ENCODE measurements at places on chromosomes 1 and 21. TPM values are rescaled to one million over a fixed set of nuclear protein-coding genes. Genes with fewer than 3 reads are reported as not detected.
A peak's percentile ranks its signal among the peaks of the same experiment; 100 is the strongest.

The CCDC27 gene
- total RNA-seq = not detected

The LIN28A gene
- not detected for total RNA-seq

DNA sequence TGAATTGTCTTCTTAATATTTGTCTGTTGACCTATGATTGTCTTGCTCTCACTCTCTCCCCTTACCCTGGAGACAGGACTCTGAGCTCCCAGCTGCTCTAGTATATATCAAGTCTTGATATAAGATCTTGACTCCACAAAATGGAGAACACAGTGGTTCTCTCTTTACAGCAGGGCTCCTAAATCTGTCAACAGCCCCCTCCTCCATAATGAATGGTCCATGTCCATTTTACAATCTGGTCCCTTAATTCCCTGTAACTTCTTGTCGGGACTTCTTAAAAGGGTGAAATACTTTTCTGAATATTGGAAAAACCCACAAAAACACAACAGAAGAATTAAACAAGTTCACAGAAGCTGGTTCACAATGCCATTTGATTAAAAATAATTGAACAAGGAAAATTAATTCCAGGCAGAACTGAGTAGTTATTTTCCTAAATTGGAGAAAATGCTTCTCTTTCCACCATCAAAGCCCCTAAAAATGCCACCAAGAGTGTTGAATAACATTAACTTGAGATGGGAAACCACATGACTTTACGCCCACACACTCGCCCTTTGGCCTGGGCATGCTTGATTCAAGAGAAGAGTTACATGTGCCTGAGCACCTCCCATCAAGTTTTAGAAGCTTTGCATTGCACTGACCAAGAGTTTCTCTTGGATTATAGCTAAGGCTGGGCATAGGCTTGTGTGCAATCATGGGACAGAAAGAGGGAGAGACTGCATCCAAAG lies 109.8 kb downstream of the TOMM20 start:
- H3K4me1 ChIP-seq = no peaks in the 10 kb centered on the region
- H3K36me3 ChIP-seq = no peaks in the 10 kb centered on the region
- no peak for DNase-seq
- no peaks in the 10 kb centered on the region for H3K27me3 ChIP-seq
- H3K27ac ChIP-seq = peak overlapping the region; percentile 43
- no peak overlapping the region for H3K4me3 ChIP-seq

DNA sequence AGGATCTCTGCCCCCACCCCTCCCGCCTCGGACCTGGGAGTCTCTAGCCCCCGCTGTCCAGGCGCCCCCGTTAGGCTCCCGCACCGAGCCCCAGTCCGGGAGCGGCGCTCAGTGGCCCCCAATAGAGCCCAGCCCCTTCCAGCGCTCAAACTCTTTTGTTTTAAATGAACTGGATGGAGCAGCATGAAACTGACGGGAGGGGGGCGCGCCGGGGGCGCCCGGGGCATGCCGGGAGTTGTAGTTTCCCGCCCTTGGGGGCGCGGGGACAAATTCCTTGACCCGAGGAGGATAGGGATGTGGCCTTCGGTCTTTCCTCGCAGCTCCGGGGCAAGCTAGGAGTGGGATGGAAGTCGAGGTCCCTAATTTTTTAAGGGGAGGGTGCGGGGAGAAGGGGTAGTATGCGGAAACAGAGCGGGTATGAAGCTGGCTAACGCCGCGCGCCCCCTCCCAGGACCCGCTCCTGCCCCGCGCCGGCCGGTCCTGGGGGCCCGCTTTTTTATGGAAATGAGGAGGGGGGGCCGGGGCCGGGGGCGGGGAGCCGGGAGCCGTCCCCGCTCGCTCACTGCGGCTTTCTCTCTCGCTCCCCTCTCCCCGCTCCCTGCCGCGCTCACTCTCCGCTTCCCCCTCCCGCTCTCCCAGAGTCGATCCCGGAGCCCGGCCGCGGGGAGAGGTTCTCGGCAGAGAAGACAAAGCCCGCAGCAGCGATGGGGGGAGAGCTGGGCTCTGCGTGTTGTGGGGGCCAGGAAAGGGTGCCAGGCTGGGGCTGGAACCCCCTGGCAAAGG lies at the start of gene MEX3A:
Gene MEX3A (minus strand): TSS at position 157 of the 783 bp plus-strand sequence. CDS start 467 bp downstream, outside the sequence.
- no peaks in the 10 kb centered on the region for H3K27me3 ChIP-seq
- H3K27ac ChIP-seq = peak within 1 kb of the TSS; percentile 79
- H3K36me3 ChIP-seq = no peaks in the 10 kb centered on the region
- peaks cover 5% of the 10 kb centered on the region for H3K4me1 ChIP-seq
- H3K4me3 ChIP-seq = peak within 1 kb of the TSS; percentile 95
- DNase-seq = peak; percentile 68

GRCh38 chr1:180235502-180236239 lies 5.6 kb downstream of the LHX4 start:
- no peaks in the 10 kb centered on the region for H3K36me3 ChIP-seq

The CFHR3 gene
- not detected for total RNA-seq

DNA sequence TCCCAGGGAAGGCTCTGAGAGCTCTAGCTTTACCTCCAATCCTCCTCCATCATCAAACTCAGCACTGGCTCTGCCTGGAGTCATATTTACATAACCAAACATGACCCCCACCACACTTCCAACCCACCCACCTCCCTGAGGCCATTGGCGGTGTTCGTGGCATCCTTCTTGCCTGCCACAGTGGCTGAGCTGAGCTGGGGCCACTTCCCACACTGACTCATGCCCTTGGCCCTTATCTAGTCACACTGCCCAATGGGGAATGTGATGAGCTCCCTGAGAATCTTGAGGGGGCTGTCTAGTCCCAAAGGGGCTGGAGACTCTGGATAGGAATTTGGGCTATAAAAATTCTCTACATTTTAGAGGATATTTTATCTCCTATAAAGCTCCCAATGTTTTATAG lies 230.9 kb upstream of the IRF2BP2 start:
- no peaks in the 10 kb centered on the region for H3K4me1 ChIP-seq
- no peak for DNase-seq
- H3K4me3 ChIP-seq = no peak overlapping the region
- H3K27me3 ChIP-seq = no peaks in the 10 kb centered on the region
- H3K27ac ChIP-seq = no peak overlapping the region

- no peaks in the 10 kb centered on the region for H3K27me3 ChIP-seq
- no peaks in the 10 kb centered on the region for H3K4me1 ChIP-seq
- H3K36me3 ChIP-seq = no peaks in the 10 kb centered on the region
- no peak overlapping the region for H3K4me3 ChIP-seq
- peak; percentile 60 for DNase-seq
These were observed 25.6 kb upstream of the JUN start for GRCh38 chr1:58809325-58810010.

The C1QTNF12 gene
- total RNA-seq = 2.0 TPM

DNA sequence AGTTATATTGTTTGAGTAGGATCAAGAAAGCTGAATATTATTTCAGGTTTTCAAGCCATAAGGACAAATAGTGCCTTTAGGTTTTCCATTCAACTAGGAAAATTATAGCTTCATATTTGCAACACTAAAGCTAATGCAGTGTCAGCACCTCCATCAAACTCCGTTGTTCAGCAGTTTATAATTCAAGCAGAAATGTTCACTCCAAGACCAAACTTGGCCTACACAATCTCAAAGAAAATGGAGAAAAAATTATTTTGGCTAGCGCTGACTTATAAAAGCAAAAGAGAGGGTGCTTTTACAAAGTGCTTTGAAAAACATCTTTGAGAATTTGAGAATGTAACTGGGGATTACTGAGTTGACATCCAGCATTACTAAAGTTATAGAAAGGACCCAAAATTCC lies 1.4 kb downstream of the SPAG17 start:
- no peaks in the 10 kb centered on the region for H3K36me3 ChIP-seq
- H3K4me3 ChIP-seq = no peak overlapping the region
- H3K27ac ChIP-seq = no peak overlapping the region
- H3K4me1 ChIP-seq = no peaks in the 10 kb centered on the region
- DNase-seq = no peak

- DNase-seq = no peak
- H3K27ac ChIP-seq = no peak overlapping the region
- H3K4me1 ChIP-seq = peaks cover 6% of the 10 kb centered on the region
- no peaks in the 10 kb centered on the region for H3K27me3 ChIP-seq
- H3K4me3 ChIP-seq = no peak overlapping the region
- no peaks in the 10 kb centered on the region for H3K36me3 ChIP-seq
These were observed 3.2 kb upstream of the LRRN2 start for GRCh38 chr1:204688776-204689175.

DNA sequence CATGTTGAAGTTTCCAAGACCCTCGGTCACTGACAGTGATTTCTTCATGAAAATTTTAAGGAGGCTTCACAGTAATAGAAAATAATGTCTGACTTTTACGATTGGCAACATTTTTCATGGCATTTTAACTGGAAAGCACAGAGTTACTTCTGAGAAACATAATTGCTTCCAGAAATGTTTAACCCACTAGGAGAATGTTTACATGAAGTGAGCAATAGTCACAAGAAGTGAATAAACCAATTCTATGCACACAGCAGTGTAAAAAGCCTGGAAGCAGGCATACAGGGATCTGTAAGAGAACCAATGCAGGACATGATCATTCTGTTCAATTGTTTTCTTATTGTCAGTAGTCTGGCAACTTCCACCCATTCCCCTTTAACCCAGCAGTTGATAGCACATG lies 316.2 kb upstream of the CXADR start:
- H3K27ac ChIP-seq = peak overlapping the region; percentile 62
- H3K4me3 ChIP-seq = no peak overlapping the region
- DNase-seq = no peak
- H3K4me1 ChIP-seq = no peaks in the 10 kb centered on the region
- no peaks in the 10 kb centered on the region for H3K27me3 ChIP-seq

DNA sequence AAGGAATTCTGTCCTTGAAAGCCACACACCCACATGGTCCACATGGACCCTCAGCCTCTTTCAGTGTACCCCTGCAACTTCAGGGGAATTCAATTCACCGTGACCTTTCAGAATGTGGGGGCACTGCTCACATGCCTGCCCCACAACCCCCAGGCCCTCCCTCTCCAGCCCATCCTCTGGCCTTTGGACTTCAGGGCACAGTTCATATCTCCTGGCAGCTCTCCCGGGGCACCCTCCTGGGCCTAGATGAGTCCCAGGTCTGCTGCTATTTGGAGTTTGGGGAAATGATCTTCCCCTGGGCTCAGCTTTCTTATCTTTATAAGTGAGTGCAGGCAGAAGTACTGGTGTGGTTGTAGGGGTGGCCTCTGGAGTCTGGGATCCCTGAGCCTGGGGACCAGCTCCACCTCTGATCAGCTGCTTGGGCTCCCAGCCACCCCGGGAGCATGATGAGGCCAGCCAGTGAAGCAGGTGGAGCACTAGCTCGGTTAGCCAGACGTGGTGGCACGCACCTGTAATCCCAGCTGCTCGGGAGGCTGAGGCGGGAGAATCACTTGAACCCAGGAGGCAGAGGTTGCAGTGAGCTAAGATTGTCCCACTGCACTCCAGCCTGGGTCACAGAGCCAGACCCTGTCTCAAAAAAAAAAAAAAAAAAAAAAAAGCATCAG lies 15.8 kb downstream of the C1orf167 start:
- no peak overlapping the region for H3K27ac ChIP-seq
- no peak overlapping the region for H3K4me3 ChIP-seq
- no peaks in the 10 kb centered on the region for H3K36me3 ChIP-seq
- DNase-seq = no peak
- H3K27me3 ChIP-seq = no peaks in the 10 kb centered on the region

GRCh38 chr1:218967836-218968235 lies 205.8 kb upstream of the LYPLAL1 start:
- no peak overlapping the region for H3K27ac ChIP-seq
- no peak for DNase-seq
- no peak overlapping the region for H3K4me3 ChIP-seq
- H3K27me3 ChIP-seq = no peaks in the 10 kb centered on the region
- no peaks in the 10 kb centered on the region for H3K4me1 ChIP-seq

DNA sequence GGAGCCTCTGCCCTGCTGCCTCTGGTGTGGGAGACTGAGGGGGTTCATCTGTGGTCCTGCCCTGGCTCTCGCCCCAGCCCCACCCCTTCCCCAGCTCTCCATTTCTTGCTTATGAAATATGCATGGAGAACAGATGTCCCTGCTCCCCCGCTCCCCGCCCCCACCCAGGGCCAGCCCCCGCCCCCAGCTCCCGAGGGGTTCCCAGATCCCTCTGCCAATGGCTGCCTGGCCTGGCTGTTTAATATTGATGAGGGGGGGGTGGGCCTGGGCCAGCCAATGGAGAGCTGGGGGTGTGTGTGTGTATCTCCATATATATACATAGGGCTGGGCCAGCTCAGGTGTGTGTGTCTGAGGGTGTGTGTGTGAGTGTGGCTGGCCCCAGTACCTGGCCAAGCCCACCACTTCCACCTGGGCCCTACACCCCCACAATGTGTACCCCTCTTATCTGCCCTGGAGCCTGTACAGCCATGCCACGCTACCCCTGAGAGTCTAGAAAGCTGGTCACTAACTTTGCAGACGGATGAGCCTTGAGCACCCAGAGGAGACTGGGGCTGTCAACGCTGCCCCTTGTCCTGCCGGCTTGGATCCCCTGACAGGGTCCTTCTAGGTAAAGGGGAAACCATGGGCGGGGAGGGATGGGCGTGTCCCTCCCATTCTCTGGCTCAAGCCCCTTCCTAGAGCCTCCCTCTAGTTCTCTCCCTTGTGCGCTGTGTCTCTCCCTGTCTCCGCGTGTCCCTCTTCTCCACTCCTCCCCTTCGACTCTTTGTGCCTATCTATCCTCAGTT lies at the start of gene NHLH1:
Gene NHLH1 (plus strand): TSS at position 341 of the 785 bp plus-strand sequence. CDS start 3,661 bp downstream, outside the sequence.
- H3K27me3 ChIP-seq = no peaks in the 10 kb centered on the region
- no peak within 1 kb of the TSS for H3K4me3 ChIP-seq
- no peak within 1 kb of the TSS for H3K27ac ChIP-seq
- no peaks in the 10 kb centered on the region for H3K36me3 ChIP-seq
- H3K4me1 ChIP-seq = no peaks in the 10 kb centered on the region

GRCh38 chr1:145778146-145778540 lies 45.8 kb downstream of the RNF115 start:
- no peaks in the 10 kb centered on the region for H3K4me1 ChIP-seq
- no peak for DNase-seq
- no peaks in the 10 kb centered on the region for H3K27me3 ChIP-seq
- no peak overlapping the region for H3K4me3 ChIP-seq
- H3K36me3 ChIP-seq = no peaks in the 10 kb centered on the region

The ARHGEF10L gene
- total RNA-seq = 49.8 TPM

DNA sequence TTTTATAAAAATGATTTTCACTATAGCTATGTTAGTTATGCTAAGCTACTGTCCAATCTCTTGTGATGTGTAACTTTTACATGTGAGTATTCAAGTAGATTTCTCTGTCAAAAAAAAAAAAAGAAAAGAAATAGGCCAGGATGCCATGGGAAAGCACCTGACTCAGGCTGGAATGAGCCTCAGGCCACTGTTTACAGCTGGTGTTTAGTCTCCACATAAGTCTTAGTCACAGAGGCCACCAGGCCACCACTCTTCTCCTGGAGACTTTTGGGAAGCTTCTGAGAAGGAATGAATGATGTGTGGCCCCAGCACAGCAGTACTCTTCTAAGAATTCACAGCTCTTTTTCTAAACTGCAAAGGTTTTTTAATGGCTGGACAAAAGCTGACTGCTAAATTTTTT lies 48.9 kb downstream of the CHML start:
- no peak overlapping the region for H3K4me3 ChIP-seq
- H3K36me3 ChIP-seq = no peaks in the 10 kb centered on the region
- H3K27me3 ChIP-seq = no peaks in the 10 kb centered on the region

GRCh38 chr1:194026422-194026821 lies 840.0 kb upstream of the B3GALT2 start:
- H3K27me3 ChIP-seq = no peaks in the 10 kb centered on the region
- no peaks in the 10 kb centered on the region for H3K4me1 ChIP-seq
- H3K27ac ChIP-seq = no peak overlapping the region
- no peak overlapping the region for H3K4me3 ChIP-seq
- DNase-seq = no peak
